Small intestine (tissue), 16 donors: ENCODE measurements at places on chromosomes 3 and 15. TPM values are rescaled to one million over a fixed set of nuclear protein-coding genes. Genes with fewer than 3 reads are reported as not detected.

GRCh38 chr3:175386630-175387029 is 527.5 kb downstream of the NAALADL2 start:
- no peaks in the 10 kb centered on the region for H3K4me1 ChIP-seq
- H3K27me3 ChIP-seq, result no peaks in the 10 kb centered on the region
- no peak overlapping the region for H3K27ac ChIP-seq
- H3K4me3 ChIP-seq, result no peak overlapping the region
- no peak for DNase-seq

MYO5C gene
- polyA plus RNA-seq, result 3.1 TPM

GRCh38 chr3:151452841-151453240 is 8.0 kb downstream of the IGSF10 start:
- H3K27ac ChIP-seq, result no peak overlapping the region
- H3K27me3 ChIP-seq, result no peaks in the 10 kb centered on the region
- no peak overlapping the region for H3K4me3 ChIP-seq
- no peak for DNase-seq
- H3K36me3 ChIP-seq, result no peaks in the 10 kb centered on the region
- H3K4me1 ChIP-seq, result no peaks in the 10 kb centered on the region

GRCh38 chr3:195031574-195032003 is 239.4 kb downstream of the XXYLT1 start:
- no peak overlapping the region for H3K4me3 ChIP-seq
- H3K27me3 ChIP-seq, result no peaks in the 10 kb centered on the region
- no peak overlapping the region for H3K27ac ChIP-seq
- DNase-seq, result no peak
- peaks cover 2% of the 10 kb centered on the region for H3K4me1 ChIP-seq
- H3K36me3 ChIP-seq, result no peaks in the 10 kb centered on the region

- no peaks in the 10 kb centered on the region for H3K36me3 ChIP-seq
- H3K4me3 ChIP-seq, result no peak overlapping the region
- no peak for DNase-seq
- H3K4me1 ChIP-seq, result no peaks in the 10 kb centered on the region
Observed at GRCh38 chr3:55591888-55592287, 104.8 kb upstream of the WNT5A start.

DNA sequence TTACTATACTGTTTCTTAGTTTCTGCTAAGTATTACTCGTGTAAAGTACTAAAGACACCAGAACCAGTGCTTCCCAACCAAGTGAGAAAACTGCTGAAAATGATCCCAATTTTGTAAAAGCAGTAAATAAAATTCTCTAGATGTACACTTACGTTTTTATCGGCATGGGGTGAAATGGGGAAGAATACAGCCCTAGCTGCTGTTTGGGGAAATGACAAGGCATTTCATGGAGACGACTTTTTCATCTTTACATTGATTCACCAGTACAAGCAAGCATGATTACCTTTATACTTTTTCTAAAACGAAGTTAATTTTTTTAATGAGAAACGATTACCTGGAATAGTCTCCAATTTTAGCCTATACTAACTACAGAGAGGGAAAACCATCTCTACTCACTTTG is 1.4 kb downstream of the PSMD6 start:
- peak overlapping the region; percentile 70 for H3K4me3 ChIP-seq
- H3K36me3 ChIP-seq, result peaks cover 6% of the 10 kb centered on the region
- DNase-seq, result no peak
- no peak overlapping the region for H3K27ac ChIP-seq
- H3K27me3 ChIP-seq, result no peaks in the 10 kb centered on the region
- peaks cover 9% of the 10 kb centered on the region for H3K4me1 ChIP-seq

- H3K36me3 ChIP-seq, result no peaks in the 10 kb centered on the region
- no peaks in the 10 kb centered on the region for H3K4me1 ChIP-seq
- no peaks in the 10 kb centered on the region for H3K27me3 ChIP-seq
- DNase-seq, result no peak
- H3K4me3 ChIP-seq, result no peak overlapping the region
Observed at GRCh38 chr3:125395091-125395490, 20.0 kb upstream of the ZNF148 start.

HGD gene
- polyA plus RNA-seq, result 71.8 TPM

DNA sequence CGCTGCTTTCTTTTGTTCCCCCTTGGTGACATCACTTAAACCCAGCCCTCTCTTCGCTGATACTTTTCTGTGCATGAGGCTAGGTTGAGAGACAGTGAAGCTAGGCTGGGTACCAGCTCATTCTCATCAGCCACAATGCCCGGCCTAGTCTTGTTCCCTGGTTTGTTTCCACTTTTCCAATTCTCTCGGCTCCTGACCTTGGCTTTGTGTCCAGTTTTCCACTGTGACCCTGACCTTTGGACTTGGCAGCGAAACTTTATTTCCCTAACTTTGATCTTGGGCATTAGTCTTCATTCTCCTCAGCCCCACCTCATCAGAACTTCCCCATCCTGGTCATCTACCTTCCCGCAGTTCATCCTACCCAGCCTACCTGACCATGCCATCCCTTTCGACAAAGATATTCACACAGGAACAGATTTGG is 908 bp upstream of the ADPGK start:
- H3K36me3 ChIP-seq, result no peaks in the 10 kb centered on the region
- peak overlapping the region; percentile 94 for H3K27ac ChIP-seq
- no peaks in the 10 kb centered on the region for H3K27me3 ChIP-seq
- H3K4me3 ChIP-seq, result peak overlapping the region; percentile 82

SLC38A3 gene
- 2.1 TPM for polyA plus RNA-seq

POLQ gene
- not detected for polyA plus RNA-seq

GRCh38 chr3:19598870-19599269 is 335.1 kb downstream of the EFHB start:
- DNase-seq, result no peak
- H3K27me3 ChIP-seq, result no peaks in the 10 kb centered on the region
- H3K27ac ChIP-seq, result no peak overlapping the region
- H3K36me3 ChIP-seq, result no peaks in the 10 kb centered on the region
- H3K4me1 ChIP-seq, result no peaks in the 10 kb centered on the region
- no peak overlapping the region for H3K4me3 ChIP-seq

- no peak overlapping the region for H3K27ac ChIP-seq
- no peak overlapping the region for H3K4me3 ChIP-seq
- no peaks in the 10 kb centered on the region for H3K36me3 ChIP-seq
- no peak for DNase-seq
- H3K4me1 ChIP-seq, result no peaks in the 10 kb centered on the region
- no peaks in the 10 kb centered on the region for H3K27me3 ChIP-seq
Observed at GRCh38 chr15:48451241-48451640, 120.0 kb downstream of the DUT start.

RBP2 gene
- polyA plus RNA-seq, result 12,637 TPM

GRCh38 chr3:113630956-113631542 is 65.4 kb downstream of the USF3 start:
- no peak for DNase-seq
- H3K4me1 ChIP-seq, result no peaks in the 10 kb centered on the region
- H3K36me3 ChIP-seq, result peaks cover 1% of the 10 kb centered on the region
- H3K27me3 ChIP-seq, result no peaks in the 10 kb centered on the region
- no peak overlapping the region for H3K4me3 ChIP-seq

DNA sequence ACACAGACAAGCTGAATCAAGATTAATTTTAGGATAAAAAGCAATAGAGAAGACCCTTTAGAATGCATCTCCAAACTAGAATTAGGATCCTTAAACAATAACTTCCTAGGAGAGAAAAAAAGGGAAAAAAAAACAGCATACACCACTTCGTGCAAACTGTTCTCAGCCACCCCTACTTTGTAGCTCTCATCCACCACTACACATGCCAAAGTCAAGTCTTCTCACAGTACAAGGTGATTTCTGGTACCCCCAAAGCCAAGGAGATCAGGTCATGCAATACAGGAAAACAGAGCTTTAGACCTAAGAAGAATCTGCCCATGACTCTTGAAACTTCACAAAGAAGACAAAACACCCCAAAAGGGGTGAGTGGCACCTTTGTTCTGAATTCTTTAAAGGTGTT is 166.9 kb downstream of the SUCNR1 start:
- no peak overlapping the region for H3K27ac ChIP-seq
- DNase-seq, result no peak
- H3K36me3 ChIP-seq, result no peaks in the 10 kb centered on the region
- no peaks in the 10 kb centered on the region for H3K27me3 ChIP-seq
- H3K4me3 ChIP-seq, result no peak overlapping the region
- no peaks in the 10 kb centered on the region for H3K4me1 ChIP-seq

DNA sequence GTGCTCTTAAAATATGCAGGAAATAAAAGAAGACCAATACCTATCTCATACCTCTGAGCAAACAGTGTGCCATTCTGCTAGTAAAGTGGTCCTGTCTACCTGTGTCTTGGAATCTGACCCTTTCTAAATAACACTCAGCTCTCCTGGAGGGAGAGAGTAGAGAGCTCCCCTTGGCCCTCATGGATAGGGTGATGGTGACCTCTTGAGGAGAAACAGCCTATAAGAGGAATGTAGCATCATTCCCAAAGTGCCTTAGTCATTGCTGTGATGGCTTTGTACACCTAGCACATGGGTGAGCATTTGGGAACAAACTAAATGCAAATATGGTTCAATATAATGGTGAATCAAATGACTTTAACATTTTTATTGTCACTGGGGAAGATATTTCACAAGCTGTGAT is 10.0 kb downstream of the SNTN start:
- peak; percentile 18 for DNase-seq
- no peak overlapping the region for H3K27ac ChIP-seq
- no peaks in the 10 kb centered on the region for H3K4me1 ChIP-seq
- H3K4me3 ChIP-seq, result no peak overlapping the region

LSAMP gene
- polyA plus RNA-seq, result 0.27 TPM

DNA sequence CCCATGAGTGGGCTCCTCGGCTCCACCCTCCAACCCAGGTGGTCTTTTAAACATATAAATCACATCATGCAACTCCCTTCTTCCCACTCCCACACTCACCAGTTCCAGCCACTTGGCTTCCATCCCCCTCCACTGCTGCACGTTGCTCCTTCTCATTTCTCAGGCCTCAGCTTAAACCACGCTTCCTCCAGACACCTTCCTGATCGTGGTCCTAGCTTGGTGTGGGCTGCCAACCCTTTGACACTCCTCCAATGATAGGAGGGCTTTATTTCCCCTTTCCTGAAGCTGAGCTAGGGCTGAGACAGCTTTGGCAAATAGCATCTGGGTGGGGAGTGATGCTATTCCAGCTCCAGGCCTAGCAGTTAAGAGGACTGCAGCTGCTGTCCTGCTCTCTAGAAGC is 130.1 kb downstream of the SRGAP3 start:
- H3K27ac ChIP-seq, result no peak overlapping the region
- no peak for DNase-seq
- no peaks in the 10 kb centered on the region for H3K36me3 ChIP-seq
- no peaks in the 10 kb centered on the region for H3K4me1 ChIP-seq
- no peaks in the 10 kb centered on the region for H3K27me3 ChIP-seq
- H3K4me3 ChIP-seq, result no peak overlapping the region

DNA sequence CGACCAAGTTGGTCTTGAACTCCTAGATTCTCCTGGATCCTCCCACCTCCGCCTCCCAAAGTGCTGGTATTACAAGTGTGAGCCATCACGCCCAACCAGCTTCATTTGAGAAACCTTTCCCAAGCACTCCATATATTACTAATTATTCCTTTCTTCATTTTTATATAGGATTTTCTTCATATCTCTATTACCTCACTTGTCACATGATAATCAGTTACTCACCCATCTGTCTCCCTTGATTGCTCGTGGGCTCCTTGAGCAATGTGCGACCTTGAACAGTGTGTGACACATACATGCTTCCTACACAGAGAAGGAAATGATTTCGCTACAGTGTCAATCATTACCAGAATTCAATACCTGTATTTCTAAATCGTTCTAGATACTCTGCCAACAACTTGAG is 110.7 kb upstream of the C2CD4B start:
- H3K4me3 ChIP-seq, result no peak overlapping the region
- peak; percentile 17 for DNase-seq
- no peak overlapping the region for H3K27ac ChIP-seq
- H3K36me3 ChIP-seq, result no peaks in the 10 kb centered on the region

GRCh38 chr3:159786489-159787177 is 202.0 kb upstream of the IL12A start:
- H3K4me3 ChIP-seq, result no peak overlapping the region
- peaks cover 9% of the 10 kb centered on the region for H3K4me1 ChIP-seq
- peak; percentile 62 for DNase-seq
- H3K27ac ChIP-seq, result no peak overlapping the region
- no peaks in the 10 kb centered on the region for H3K27me3 ChIP-seq

- no peaks in the 10 kb centered on the region for H3K4me1 ChIP-seq
- DNase-seq, result no peak
- H3K27me3 ChIP-seq, result no peaks in the 10 kb centered on the region
Observed at GRCh38 chr3:56356808-56357207, 111.5 kb downstream of the ERC2 start.

DNA sequence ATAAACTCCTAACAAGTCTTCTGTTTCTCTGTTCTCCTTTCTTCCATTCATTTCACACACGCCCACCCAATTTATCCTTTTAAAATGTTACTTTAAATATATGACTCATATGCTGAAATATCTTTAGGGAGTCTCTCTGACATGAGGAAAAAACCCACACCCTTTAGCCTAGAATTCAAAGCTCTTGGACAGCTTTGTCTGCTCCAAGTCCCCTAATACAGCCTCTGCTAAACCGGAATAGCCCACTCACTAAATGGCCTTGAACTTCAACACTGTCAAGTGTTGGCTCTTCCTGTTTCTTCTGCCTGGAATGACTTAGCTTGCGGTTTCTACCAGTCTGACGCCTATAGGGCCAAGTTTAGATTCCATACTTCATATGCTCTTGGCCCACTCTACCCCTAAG is 3.3 kb upstream of the CD96 start:
- peak overlapping the region; percentile 43 for H3K27ac ChIP-seq
- H3K4me3 ChIP-seq, result no peak overlapping the region
- H3K36me3 ChIP-seq, result no peaks in the 10 kb centered on the region
- H3K27me3 ChIP-seq, result no peaks in the 10 kb centered on the region
- peaks cover 10% of the 10 kb centered on the region for H3K4me1 ChIP-seq

- no peak for DNase-seq
- no peaks in the 10 kb centered on the region for H3K36me3 ChIP-seq
- no peak overlapping the region for H3K27ac ChIP-seq
- no peaks in the 10 kb centered on the region for H3K27me3 ChIP-seq
- H3K4me1 ChIP-seq, result no peaks in the 10 kb centered on the region
- no peak overlapping the region for H3K4me3 ChIP-seq
Observed at GRCh38 chr3:27535809-27536392, 51.7 kb upstream of the SLC4A7 start.

- H3K27ac ChIP-seq, result no peak overlapping the region
- H3K4me1 ChIP-seq, result no peaks in the 10 kb centered on the region
- H3K4me3 ChIP-seq, result no peak overlapping the region
- DNase-seq, result no peak
Observed at GRCh38 chr3:179438841-179439240, 12.4 kb downstream of the GNB4 start.

DNA sequence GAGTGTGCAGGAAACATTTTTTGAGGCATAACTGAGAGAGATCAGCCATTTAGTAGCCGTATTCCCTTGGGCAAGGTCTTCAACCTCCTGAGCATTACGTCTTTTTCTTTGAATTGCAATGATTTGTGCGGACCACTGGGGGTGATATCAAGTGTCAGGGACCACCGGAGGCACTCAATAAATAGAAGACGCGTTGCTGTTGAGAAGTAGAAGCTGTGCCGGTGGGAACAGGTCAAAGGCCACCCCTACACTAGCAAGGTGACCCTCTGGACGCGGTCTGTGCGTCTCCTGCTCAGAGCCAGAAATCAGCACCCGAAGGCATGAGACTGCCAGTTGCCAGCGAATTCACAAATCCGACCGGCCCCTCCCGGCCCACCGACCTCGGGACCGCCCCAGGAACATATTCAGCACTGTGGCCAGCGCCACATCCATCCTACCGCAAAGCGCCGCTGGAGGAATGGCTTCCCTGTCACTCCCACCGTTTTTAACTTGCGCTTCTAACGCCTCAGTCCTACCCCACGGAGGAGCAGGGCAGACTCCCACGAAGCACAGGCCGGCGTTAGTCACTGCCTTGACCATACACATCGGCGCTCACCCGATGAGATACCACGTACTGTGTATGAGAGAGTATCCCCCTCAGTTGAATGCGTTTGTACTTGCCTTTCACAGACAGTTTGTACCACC is 1.4 kb upstream of the GHSR start:
- no peaks in the 10 kb centered on the region for H3K4me1 ChIP-seq
- H3K27me3 ChIP-seq, result peaks cover 50% of the 10 kb centered on the region
